ENCODE measurements at places on chromosomes 4 and X.

DNA sequence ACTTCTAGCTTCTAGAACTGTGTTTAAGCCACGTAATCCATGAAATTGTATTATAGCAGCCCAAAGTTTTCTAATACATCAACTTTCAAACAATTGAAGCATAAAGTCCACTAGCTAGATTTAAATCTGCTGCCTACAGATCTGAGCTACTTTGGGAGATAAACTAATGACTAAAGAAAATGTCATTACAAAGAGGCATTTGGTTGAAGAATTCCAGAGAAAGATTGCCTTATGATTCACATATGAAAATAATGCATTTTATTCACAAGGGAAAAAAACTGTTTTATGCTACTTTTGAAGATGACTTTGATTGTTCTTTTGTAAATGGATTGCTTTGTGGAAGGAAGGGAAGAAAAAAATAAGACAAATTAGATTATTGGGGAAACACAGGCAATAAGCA lies 124.1 kb upstream of the SLIT2 start:
- H3K27ac ChIP-seq: no peak overlapping the region
- H3K4me3 ChIP-seq: no peak overlapping the region
- no peak for DNase-seq

- DNase-seq: no peak
- H3K4me3 ChIP-seq: no peak overlapping the region
- no peaks in the 10 kb centered on the region for H3K36me3 ChIP-seq
These were observed 101.6 kb upstream of the TEX13D start for GRCh38 chrX:124230655-124231450.

DNA sequence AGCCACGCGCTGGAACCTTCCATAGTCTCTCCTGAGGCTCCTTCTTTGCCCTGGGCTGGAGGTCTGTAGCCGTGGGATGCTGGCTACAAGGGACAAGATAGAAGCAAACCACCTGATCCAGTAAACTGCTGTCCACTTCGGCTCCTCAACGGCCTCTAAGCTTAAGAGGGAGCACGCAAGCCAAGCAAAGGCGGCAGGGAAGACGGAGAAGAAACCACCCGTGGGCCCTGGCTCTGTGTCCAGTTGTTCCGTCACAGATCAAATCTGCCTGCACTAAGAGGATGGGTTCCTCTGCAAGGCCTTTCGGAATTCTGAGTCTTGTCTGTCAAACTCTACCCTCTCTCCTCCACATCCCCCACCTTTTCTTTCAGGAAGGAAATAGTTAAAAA lies 401 bp upstream of the EDNRA start:
- H3K27ac ChIP-seq: no peak overlapping the region
- H3K4me3 ChIP-seq: no peak overlapping the region
- no peaks in the 10 kb centered on the region for H3K36me3 ChIP-seq
- peaks cover 3% of the 10 kb centered on the region for H3K4me1 ChIP-seq
- DNase-seq: no peak

GRCh38 chr4:79294064-79294463 lies 31.8 kb downstream of the NAA11 start:
- no peak overlapping the region for H3K27ac ChIP-seq
- no peaks in the 10 kb centered on the region for H3K4me1 ChIP-seq
- DNase-seq: no peak
- no peaks in the 10 kb centered on the region for H3K36me3 ChIP-seq

- no peaks in the 10 kb centered on the region for H3K4me1 ChIP-seq
- DNase-seq: no peak
- H3K27ac ChIP-seq: no peak overlapping the region
- no peak overlapping the region for H3K4me3 ChIP-seq
- peaks cover 10% of the 10 kb centered on the region for H3K27me3 ChIP-seq
These were observed 9.7 kb downstream of the HS6ST2 start for GRCh38 chrX:132948648-132949260.

GRCh38 chr4:48766131-48766792 lies 13.8 kb downstream of the FRYL start:
- no peak for DNase-seq
- peaks cover 12% of the 10 kb centered on the region for H3K36me3 ChIP-seq
- H3K4me3 ChIP-seq: no peak overlapping the region
- H3K4me1 ChIP-seq: peaks cover 61% of the 10 kb centered on the region

GRCh38 chrX:69046996-69047490 lies 118.2 kb downstream of the PJA1 start:
- no peaks in the 10 kb centered on the region for H3K36me3 ChIP-seq
- H3K4me1 ChIP-seq: no peaks in the 10 kb centered on the region
- H3K4me3 ChIP-seq: no peak overlapping the region
- no peak for DNase-seq

- no peak overlapping the region for H3K4me3 ChIP-seq
- H3K27me3 ChIP-seq: peaks cover 2% of the 10 kb centered on the region
- DNase-seq: no peak
- H3K4me1 ChIP-seq: peaks cover 5% of the 10 kb centered on the region
These were observed 50.5 kb downstream of the GRK4 start for GRCh38 chr4:3013839-3014350.

- peaks cover 6% of the 10 kb centered on the region for H3K36me3 ChIP-seq
- H3K27me3 ChIP-seq: no peaks in the 10 kb centered on the region
- no peak overlapping the region for H3K4me3 ChIP-seq
- peaks cover 61% of the 10 kb centered on the region for H3K4me1 ChIP-seq
- peak overlapping the region; percentile 65 for H3K27ac ChIP-seq
- no peak for DNase-seq
These were observed 70.1 kb upstream of the CLCN4 start for GRCh38 chrX:10086676-10087075.

DNA sequence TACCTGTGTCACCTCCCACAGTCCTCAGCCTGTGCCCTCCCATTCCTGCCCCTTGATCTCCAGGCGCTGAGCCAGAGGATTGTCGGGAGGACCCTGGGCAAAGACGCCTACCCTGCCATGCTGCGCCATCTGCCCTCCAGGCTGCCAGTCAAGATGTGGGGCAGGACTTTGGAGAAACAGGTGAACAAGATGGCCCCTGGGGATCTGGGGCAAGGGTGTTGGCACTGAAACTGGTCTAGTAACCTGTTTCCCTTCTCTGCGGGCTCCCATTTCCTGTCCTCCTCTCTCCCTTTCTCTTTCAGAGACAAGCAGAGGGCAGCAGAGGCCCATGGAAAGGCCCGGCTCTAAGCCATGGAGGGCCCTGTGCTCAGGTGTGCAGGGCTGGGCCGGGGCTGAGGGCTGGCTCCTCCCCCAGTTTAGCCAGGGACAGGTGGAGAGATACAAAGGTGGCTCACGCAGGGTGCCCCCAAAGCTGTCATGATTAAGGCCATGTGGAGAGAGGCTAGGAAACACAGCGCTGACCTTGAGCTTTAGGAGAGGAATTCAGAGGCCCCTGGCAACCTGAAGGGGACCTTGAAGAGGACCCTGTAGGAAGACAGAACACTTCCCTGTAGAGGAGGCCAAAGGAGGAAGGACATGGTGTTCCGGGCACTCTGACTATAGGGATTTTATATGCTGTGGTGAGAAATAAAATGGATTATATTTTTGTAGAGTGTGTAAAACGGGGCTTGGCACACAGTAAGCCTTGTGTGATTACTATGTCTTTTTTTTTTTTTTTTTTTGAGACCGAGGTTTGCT lies at the start of gene GLOD5:
GLOD5 (plus strand) TSS at position 74 of the 798 bp plus-strand sequence; CDS start at position 118, 44 bp downstream.
- no peaks in the 10 kb centered on the region for H3K27me3 ChIP-seq
- H3K27ac ChIP-seq: no peak within 1 kb of the TSS
- no peak within 1 kb of the TSS for H3K4me3 ChIP-seq
- peaks cover 2% of the 10 kb centered on the region for H3K4me1 ChIP-seq
- no peaks in the 10 kb centered on the region for H3K36me3 ChIP-seq

- no peak overlapping the region for H3K27ac ChIP-seq
- no peaks in the 10 kb centered on the region for H3K4me1 ChIP-seq
- no peak overlapping the region for H3K4me3 ChIP-seq
- H3K27me3 ChIP-seq: peaks cover 29% of the 10 kb centered on the region
These were observed 51.0 kb upstream of the NHSL2 start for GRCh38 chrX:71859637-71860036.

DNA sequence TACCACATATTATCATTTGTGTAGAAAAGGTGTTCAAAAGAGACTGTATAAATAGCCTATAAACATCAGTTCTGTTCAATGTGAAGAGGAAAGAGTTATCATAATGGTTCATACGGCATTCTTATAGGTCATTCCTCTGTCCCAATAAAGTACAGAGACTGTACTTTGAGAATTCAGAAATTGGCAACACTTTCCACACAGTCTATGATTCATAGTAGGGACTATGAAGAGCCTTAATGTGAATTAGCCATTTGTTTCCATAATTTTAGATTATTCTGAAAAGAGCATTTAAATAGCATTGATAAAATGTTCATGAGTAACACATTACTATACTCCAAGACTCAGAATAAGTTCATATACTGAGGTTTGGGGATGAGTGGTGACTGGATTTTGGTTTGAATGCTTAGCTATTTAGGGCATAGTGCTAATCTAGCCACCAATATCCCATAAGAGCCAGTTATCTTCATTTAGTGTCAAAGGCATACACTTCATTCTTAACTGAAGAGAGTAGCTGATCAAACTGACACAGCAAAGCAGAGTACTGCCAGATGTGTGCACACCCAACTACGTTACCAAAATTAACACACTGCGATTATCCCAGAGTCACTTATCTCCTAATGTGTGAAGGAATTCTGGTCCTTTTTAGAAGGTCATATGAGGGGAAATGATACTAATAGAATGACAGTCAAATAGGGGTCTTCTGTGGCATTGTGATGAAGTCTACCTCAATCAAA lies 10.2 kb downstream of the ANK2 start:
- no peak overlapping the region for H3K4me3 ChIP-seq
- H3K36me3 ChIP-seq: no peaks in the 10 kb centered on the region

DNA sequence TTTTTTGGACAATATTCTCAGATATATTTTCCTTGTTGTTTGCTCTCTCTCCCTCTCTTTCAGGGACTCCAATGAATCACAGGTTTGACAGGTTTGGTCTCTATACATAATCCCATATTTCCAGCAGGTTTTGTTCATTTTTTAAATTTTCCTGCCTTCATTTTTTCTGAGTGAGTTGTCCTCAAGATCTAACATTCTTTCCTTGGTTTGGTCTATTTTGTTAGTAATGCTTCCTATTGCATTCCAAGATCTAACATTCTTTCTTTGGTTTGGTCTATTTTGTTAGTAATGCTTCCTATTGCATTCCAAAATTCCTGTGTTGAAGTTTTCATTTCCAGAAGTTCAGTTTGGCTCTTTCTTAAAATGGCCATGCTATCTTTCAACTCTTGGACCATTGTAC lies 45.3 kb upstream of the ZMAT1 start:
- no peak overlapping the region for H3K27ac ChIP-seq
- H3K4me1 ChIP-seq: no peaks in the 10 kb centered on the region
- no peak overlapping the region for H3K4me3 ChIP-seq
- H3K36me3 ChIP-seq: no peaks in the 10 kb centered on the region
- no peaks in the 10 kb centered on the region for H3K27me3 ChIP-seq
- no peak for DNase-seq

GRCh38 chr4:99207911-99208718 lies 10.9 kb downstream of the ADH6 start:
- no peaks in the 10 kb centered on the region for H3K36me3 ChIP-seq
- no peaks in the 10 kb centered on the region for H3K4me1 ChIP-seq
- DNase-seq: no peak
- H3K27ac ChIP-seq: no peak overlapping the region
- no peak overlapping the region for H3K4me3 ChIP-seq
- no peaks in the 10 kb centered on the region for H3K27me3 ChIP-seq

DNA sequence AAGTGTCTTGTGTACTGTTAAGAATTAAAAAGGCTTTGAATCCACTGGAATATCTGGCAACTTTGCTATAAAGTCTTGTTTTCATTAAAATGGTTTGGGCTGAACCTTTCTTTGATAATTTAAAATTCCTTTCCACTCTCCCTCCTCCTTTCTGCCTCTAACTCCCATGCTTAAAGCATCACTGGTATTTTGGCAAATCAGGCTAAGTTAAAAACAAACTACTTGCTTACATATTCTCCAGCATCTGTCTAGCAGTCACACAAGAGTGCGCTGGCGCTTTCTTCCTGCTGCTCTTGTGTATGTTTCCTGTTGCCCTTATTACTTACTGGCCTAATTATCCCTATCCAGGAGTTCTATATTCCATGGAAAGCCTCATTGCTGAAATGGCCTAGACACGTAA lies 136.6 kb downstream of the VEGFC start:
- H3K27ac ChIP-seq: no peak overlapping the region
- H3K36me3 ChIP-seq: no peaks in the 10 kb centered on the region
- H3K4me3 ChIP-seq: no peak overlapping the region
- DNase-seq: no peak
- no peaks in the 10 kb centered on the region for H3K27me3 ChIP-seq
- no peaks in the 10 kb centered on the region for H3K4me1 ChIP-seq

DNA sequence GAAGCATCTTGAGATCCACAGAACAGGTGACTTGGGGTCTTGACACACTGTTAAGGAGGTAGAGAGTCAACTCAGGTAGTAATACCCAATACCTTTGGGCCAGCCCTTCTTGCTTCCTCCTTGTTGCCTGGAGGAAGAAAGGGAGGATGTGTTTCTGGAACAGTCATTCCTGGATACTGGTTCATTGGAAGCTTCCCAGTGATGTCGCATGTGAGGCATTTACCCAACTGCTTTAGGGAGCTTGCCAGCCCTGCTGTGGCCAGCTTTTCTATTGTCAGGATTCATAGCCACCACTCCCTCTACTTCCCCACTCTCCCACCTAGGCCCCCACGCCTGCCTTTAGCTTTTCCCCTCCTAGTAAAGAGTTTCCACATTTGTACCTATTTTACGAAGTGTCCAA lies 310.3 kb upstream of the PRPS2 start:
- H3K4me3 ChIP-seq: no peak overlapping the region
- no peak overlapping the region for H3K27ac ChIP-seq
- DNase-seq: no peak
- no peaks in the 10 kb centered on the region for H3K36me3 ChIP-seq
- no peaks in the 10 kb centered on the region for H3K4me1 ChIP-seq
- H3K27me3 ChIP-seq: no peaks in the 10 kb centered on the region

DNA sequence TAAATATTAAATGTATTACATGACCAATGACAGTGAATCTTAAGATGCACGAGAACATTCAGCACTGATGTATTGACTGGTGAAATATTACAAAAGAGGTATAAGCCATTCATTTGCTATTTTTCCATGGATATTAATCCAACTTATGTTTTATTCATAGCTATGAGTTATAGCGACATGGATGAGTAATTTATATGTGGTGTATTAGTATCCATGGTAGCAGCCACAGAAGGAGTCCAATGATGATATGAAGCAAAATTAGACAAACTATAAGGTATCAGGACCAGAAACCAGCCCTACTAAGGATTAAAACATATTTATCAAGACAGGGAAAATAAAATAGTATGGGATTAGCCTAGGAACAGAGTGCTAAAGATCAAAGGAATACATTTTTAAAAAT lies 50.7 kb downstream of the THAP9 start:
- H3K4me1 ChIP-seq: no peaks in the 10 kb centered on the region
- H3K27ac ChIP-seq: no peak overlapping the region
- H3K27me3 ChIP-seq: no peaks in the 10 kb centered on the region
- DNase-seq: no peak

- H3K4me3 ChIP-seq: no peak overlapping the region
- no peaks in the 10 kb centered on the region for H3K36me3 ChIP-seq
- peaks cover 2% of the 10 kb centered on the region for H3K27me3 ChIP-seq
- DNase-seq: no peak
These were observed 131.4 kb upstream of the ATP6AP2 start for GRCh38 chrX:40449396-40449795.

- H3K4me3 ChIP-seq: no peak overlapping the region
- no peaks in the 10 kb centered on the region for H3K27me3 ChIP-seq
- no peaks in the 10 kb centered on the region for H3K36me3 ChIP-seq
- H3K27ac ChIP-seq: no peak overlapping the region
These were observed 42.5 kb downstream of the ZBTB49 start for GRCh38 chr4:4332529-4332928.
